Activated CD8-positive, alpha-beta memory T cell treated with anti-CD3 and anti-CD28 coated beads for 1 hour (primary cell): ENCODE measurements at places on chromosomes 7 and 10.

DNA sequence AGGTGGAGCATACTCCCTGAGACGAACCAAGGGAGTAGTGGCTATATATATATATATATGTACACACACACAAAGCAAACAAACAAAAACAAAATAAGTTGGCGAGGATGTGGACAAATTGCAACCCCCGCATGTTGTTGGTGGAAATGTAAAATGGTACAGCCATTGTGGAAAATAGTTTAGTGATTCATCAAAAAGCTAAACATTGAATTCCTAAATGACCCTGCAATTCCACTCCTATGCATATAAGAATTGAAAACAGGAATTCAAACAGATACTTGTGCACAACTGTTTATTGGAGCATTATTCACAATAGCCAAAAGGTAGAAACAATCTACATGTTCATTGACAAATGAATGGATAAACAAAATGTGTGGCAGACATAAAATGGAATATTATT lies 407.9 kb downstream of the KCNMA1 start:
- DNase-seq, result no peak

GRCh38 chr10:128734161-128734560 lies 607.9 kb upstream of the MKI67 start:
- DNase-seq, result no peak

GRCh38 chr10:114709984-114710383 lies 51.9 kb upstream of the ABLIM1 start:
- no peak for DNase-seq

- no peak for DNase-seq
Observed at GRCh38 chr7:54917613-54918391, 101.0 kb upstream of the EGFR start.

- DNase-seq, result no peak
Observed at GRCh38 chr7:85573844-85574243, 387.0 kb upstream of the SEMA3D start.

GRCh38 chr7:84384417-84384816 lies 189.8 kb upstream of the SEMA3A start:
- DNase-seq, result no peak

DNA sequence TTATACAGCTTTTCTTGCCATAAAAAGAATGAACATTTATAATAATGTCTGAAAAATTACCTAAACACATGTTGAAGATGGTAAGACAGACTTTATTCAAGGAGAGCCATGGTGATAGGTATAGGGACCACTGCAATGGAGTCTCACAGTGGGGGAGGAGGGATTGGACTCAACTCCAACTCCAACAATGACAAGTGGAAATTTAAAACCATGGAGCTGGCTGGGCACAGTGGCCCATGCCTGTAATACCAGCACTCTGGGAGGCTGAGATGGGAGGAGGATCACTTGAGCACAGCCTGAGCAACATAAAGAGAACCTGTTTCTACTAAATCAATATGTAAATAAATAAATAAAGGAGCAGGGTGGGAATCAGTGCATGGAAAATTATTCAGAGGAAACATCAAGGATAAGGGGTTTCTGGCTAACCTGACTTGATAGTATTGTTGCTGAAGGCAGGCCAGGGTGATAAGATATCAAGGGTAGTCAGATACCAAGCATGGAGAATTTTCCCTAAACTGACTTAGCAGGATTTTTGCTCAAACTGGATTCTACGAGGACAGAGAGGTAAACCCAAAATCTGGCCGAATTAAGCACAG lies 19.5 kb upstream of the MICU1 start:
- no peak for DNase-seq

- no peak for DNase-seq
Observed at GRCh38 chr10:51821045-51821444, 121.7 kb upstream of the CSTF2T start.

- DNase-seq, result no peak
Observed at GRCh38 chr7:44798649-44799305, 2.3 kb downstream of the PPIA start.

DNA sequence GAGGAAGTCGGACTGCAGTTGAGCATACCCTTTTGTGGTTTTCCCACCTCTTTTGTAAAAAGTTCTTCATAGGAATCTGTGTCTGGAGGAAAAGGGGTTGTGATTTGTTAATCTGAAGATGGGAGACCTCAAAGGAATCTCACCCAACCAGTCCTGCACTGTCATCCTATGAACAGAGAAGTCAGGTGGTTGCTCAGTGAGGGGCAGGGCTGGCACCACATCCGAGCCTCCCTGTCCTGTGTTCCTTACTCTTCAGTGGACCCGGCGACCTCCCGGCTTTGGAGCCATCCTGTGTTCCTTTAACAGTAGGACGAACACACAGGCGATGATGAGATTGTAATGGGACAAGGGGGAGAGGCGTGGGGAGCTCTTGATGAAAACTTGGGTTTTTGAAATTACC lies 2.8 kb upstream of the MGMT start:
- DNase-seq, result no peak

GRCh38 chr10:9670911-9671310 lies 1346.8 kb upstream of the CELF2 start:
- DNase-seq, result no peak

DNA sequence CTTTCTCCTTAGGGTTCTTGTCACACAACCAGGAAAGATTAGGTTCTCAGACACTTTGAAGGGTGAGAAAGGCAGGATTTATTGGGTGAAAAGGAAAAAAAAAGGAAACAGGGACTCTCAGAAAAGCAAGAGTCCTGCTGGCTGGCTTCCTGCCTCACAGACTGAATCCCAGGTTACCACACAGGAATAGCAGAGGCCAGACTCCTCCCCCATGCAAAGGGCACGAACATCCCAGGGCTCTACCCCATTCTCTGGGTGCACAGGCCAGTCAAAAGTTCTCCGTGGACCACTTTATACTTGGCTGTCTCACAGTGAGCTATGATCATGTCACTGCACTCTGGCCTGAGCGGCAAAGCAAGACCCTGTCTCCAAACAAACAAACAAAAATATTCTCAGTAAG lies 42.6 kb downstream of the HOXA1 start:
- no peak for DNase-seq

- no peak for DNase-seq
Observed at GRCh38 chr10:94210440-94211168, 152.1 kb downstream of the NOC3L start.

- no peak for DNase-seq
Observed at GRCh38 chr10:74900297-74900696, 73.9 kb downstream of the KAT6B start.

GRCh38 chr7:43725251-43725650 lies 4.1 kb downstream of the COA1 start:
- DNase-seq, result no peak

DNA sequence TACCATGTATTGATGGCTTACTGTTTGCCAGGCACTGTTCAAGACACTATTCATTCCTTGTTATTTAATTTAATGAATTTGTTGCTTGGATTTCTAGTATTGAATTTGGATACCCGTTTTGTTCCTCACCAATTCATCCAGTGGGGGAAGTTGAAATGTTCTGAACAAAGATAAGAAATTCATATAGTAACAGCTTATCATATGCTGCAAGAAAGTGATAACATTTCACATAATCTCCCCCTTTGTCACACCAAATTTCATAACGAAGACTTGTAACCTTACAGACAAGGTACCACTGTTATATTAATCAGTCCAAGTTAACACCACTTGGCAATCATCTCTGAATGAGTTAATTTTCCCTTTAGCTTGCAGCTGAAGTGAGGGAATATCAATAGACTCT lies 42.1 kb downstream of the SCIN start:
- DNase-seq, result no peak

DNA sequence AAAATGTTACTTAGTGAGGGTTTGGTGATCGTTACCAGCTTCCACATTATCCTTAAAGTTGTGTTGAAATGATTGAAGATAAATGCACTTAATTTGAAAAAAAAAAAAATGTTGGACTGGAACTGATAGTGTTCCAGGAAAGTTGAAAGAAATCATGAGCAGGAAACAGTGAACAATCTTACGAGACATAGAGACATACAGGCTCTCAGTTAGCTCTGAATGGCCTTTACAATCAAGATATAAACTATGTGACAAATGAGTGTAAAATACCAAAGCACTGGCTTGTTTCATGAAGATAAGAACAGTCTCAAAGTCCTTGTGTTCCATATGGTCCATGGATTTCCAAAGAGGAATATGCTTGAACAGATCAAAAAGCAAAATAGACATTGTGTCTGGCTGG lies 430.1 kb upstream of the ETV1 start:
- DNase-seq, result no peak

DNA sequence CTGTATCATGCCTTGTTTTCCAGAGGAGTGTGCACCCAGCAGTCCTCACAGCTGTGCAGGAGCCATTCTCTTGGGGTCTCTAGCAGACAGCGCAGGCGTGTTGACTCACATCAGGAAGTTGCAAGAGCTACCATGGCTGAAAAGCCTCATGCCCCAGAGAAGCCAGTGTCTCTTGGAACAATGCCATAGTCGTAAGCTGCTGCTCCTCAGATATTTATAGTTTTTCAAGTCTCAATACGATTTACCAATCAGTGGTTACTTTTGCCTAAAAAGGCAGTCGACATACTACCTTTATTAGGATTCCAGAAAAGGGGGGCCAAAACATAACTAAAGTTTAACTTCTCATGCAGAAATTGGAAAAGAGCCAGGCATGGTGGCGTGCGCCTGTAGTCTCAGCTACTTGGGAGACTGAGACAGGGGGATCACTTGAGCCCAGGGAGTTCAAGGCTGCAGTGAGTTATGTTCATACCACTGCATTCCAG lies 407.7 kb downstream of the PARD3 start:
- DNase-seq, result no peak

GRCh38 chr7:3157566-3158287 lies 114.1 kb upstream of the CARD11 start:
- DNase-seq, result no peak

GRCh38 chr7:133822001-133822641 lies 305.0 kb upstream of the LRGUK start:
- DNase-seq, result no peak

GRCh38 chr7:130878785-130879184 lies 144.8 kb upstream of the KLF14 start:
- DNase-seq, result no peak

DNA sequence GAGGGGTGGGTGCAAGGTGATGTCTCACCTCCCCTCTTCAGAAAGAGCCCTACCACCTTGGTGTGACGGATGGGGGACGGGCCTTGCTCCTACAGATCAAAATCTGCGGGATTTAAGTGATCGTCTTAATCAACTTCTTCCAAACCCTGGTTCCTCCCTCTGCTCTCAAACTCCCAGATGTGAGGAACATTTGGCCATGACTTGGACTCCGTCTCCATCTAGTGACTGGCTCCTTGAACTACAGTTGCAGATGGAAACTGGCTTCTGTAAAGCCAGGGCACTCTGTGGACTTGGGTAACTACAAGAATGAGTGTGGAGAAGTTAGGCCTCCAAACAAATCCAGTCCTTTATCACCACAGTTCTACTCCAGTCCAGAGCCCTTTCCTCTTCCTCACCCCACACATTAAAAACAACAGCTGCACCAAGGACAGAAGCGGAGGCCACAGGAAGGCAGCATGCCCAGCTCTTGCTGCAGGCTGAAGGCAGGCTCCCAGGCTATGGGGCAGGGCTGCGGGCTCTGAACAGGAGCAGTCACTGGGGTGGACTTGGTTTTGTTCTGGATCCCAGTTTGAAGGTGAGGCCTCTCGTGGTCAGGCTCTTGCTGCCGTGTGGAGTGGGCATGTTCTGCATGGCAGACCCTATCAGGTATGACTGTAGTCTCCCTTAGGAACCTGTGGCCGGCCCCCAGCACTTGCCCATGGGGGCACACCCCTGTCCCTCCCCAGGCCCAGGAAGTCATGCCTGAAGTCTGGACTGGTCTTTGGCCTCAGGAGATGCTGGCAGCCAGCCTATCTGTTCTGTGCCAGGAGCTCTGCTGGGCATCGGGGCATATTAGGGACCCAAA lies 79.4 kb downstream of the VWC2 start:
- DNase-seq, result no peak

GRCh38 chr7:97064972-97065587 lies 40.4 kb upstream of the DLX5 start:
- DNase-seq, result no peak

DNA sequence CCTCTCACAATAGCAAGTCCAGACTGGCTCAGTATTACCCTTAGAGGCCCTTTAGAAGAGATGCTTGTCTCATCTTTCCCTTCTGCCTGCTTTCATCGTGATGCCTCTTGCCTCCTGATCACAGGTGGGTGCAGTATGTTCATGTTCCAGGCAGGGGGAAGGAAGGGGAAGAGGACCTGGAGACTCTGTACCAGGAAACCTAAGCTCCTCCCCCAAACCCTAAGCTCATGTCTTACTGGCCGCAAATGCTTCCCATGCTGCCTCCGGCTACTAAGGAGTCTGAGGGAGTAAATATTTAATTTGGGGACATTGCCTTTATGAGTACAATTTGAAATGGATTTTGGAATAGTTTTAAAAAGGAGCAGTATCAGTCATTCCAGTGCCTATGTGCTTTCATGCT lies 192.6 kb downstream of the CDCA7L start:
- no peak for DNase-seq

DNA sequence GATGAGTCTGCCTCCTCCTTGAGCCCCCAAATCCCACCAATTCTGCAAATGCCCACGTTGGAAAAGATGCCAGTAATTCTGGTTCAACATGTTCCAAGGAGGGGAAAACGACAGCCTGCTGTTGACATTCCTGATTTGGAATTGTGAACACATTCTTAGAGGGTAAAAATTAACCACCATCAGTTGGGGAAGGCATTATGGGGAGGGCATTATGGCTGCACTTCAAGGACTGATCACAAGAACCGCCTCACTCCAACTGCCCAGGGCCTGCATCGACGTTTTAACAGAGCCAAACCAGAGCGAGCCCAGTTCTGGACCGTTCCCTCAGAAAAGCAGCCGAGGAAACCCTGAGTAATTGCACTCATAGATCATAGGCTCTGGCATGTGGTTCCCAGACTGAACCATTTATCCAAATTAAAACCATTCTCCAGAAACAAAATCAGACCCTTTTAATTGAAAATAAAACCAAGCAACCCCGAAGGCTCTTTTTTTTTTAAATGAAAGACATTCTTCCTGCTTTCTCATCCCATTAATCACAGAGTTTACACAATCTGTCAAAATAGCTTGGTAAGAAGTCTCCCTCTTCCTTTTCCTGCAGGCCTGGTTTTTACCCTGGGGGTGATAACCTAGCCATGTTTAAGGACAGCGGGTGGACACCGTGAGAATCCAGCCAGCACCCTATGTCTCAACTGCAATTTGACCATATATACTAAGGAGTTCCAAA lies 8.0 kb downstream of the TNS3 start:
- DNase-seq, result no peak

GRCh38 chr7:134245253-134245652 lies 71.5 kb downstream of the SLC35B4 start:
- no peak for DNase-seq

- no peak for DNase-seq
Observed at GRCh38 chr10:3485057-3485686, 299.8 kb downstream of the KLF6 start.

DNA sequence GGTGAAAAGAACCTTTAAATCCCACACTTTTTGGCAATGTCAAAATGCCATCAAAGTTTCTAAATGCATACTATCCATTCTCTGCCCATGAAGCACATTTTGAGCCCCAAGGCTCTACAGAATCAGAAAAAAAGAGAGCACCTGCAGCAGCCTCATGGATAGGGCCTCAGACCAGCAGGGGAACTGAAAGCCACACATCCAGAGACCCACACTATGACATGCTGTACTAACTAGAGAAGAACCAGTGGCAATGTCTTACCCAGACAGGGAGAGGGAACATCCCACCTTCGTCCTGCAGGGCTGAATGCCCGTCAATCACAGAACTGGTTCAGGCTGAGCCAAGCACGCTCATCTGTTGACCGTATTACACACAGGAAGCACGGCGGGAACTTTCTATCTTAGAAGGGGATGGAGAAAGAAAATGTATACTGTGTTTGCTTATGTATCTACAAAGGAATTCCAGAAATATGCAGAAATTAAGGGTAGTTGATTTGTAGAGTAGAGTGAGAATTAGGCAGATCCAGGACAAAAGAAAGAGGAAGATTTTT lies 237.2 kb downstream of the GLI3 start:
- DNase-seq, result no peak
